ENCODE measurements at places on chromosomes 4 and X. TPM values are rescaled to one million over a fixed set of nuclear protein-coding genes. Genes with fewer than 3 reads are reported as not detected.
A peak's percentile ranks its signal among the peaks of the same experiment; 100 is the strongest.

The RAB9B gene
- 0.59 TPM for total RNA-seq

The RBMXL3 gene
- not detected for total RNA-seq

The NSUN7 gene
- 7.2 TPM for total RNA-seq

The CACNA1F gene
- 0.03 TPM for total RNA-seq

The MTMR8 gene
- 1.3 TPM for total RNA-seq

The RBM47 gene
- 47.5 TPM for total RNA-seq

The RADX gene
- 2.2 TPM for total RNA-seq

The HMGN5 gene
- 1.9 TPM for total RNA-seq

The APOOL gene
- 13.7 TPM for total RNA-seq

The PRRG1 gene
- total RNA-seq, result 2.2 TPM

The PDS5A gene
- total RNA-seq, result 29.0 TPM

The TBX22 gene
- total RNA-seq, result not detected

GRCh38 chrX:105190252-105190853 lies 30.1 kb downstream of the TEX13A start:
- peaks cover 35% of the 10 kb centered on the region for H3K27me3 ChIP-seq
- no peaks in the 10 kb centered on the region for H3K36me3 ChIP-seq
- no peak overlapping the region for H3K27ac ChIP-seq

DNA sequence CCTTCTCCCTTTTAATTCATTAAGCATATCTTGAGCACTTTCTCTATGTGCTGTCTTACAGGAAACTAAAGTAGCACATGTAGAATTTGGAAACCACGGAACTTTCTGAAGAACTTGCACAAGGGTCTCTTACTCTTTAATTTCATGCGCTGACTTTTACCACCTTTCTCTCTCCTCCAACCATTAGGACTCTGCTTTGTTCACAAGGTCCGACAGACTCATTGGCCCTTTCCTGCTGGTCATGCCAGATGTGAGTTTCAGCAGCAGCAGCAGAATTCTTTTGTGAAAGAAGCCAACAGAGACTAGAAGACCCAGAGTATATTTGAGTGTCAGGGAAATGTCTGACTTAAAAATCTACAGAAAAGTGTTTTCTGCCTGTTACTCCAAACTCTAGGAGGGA lies 207.1 kb downstream of the GUCY2F start:
- DNase-seq, result no peak
- H3K27ac ChIP-seq, result no peak overlapping the region
- no peaks in the 10 kb centered on the region for H3K27me3 ChIP-seq
- no peaks in the 10 kb centered on the region for H3K4me1 ChIP-seq
- no peak overlapping the region for H3K4me3 ChIP-seq
- H3K36me3 ChIP-seq, result no peaks in the 10 kb centered on the region

- H3K4me1 ChIP-seq, result no peaks in the 10 kb centered on the region
- peak overlapping the region; percentile 34 for H3K4me3 ChIP-seq
- DNase-seq, result no peak
- H3K27ac ChIP-seq, result peak overlapping the region; percentile 65
- no peaks in the 10 kb centered on the region for H3K27me3 ChIP-seq
Observed at GRCh38 chrX:49309401-49309981, 6.0 kb downstream of the GAGE10 start.

GRCh38 chrX:47562615-47563243 lies 1.7 kb downstream of the ARAF start:
- H3K27ac ChIP-seq, result no peak overlapping the region
- H3K4me1 ChIP-seq, result peaks cover 3% of the 10 kb centered on the region
- no peak for DNase-seq
- H3K4me3 ChIP-seq, result no peak overlapping the region
- H3K27me3 ChIP-seq, result no peaks in the 10 kb centered on the region

- H3K27me3 ChIP-seq, result no peaks in the 10 kb centered on the region
- no peak for DNase-seq
- no peak overlapping the region for H3K27ac ChIP-seq
- no peaks in the 10 kb centered on the region for H3K4me1 ChIP-seq
Observed at GRCh38 chr4:83646538-83647239, 110.8 kb downstream of the GPAT3 start.

- no peak for DNase-seq
- H3K36me3 ChIP-seq, result no peaks in the 10 kb centered on the region
- H3K27me3 ChIP-seq, result no peaks in the 10 kb centered on the region
- H3K4me3 ChIP-seq, result no peak overlapping the region
- no peaks in the 10 kb centered on the region for H3K4me1 ChIP-seq
Observed at GRCh38 chr4:189090174-189090814, 850.4 kb upstream of the FRG1 start.

GRCh38 chr4:156291317-156291716 lies 337.7 kb upstream of the CTSO start:
- no peaks in the 10 kb centered on the region for H3K27me3 ChIP-seq
- H3K4me1 ChIP-seq, result peaks cover 5% of the 10 kb centered on the region
- no peak overlapping the region for H3K4me3 ChIP-seq
- H3K36me3 ChIP-seq, result no peaks in the 10 kb centered on the region
- DNase-seq, result no peak

DNA sequence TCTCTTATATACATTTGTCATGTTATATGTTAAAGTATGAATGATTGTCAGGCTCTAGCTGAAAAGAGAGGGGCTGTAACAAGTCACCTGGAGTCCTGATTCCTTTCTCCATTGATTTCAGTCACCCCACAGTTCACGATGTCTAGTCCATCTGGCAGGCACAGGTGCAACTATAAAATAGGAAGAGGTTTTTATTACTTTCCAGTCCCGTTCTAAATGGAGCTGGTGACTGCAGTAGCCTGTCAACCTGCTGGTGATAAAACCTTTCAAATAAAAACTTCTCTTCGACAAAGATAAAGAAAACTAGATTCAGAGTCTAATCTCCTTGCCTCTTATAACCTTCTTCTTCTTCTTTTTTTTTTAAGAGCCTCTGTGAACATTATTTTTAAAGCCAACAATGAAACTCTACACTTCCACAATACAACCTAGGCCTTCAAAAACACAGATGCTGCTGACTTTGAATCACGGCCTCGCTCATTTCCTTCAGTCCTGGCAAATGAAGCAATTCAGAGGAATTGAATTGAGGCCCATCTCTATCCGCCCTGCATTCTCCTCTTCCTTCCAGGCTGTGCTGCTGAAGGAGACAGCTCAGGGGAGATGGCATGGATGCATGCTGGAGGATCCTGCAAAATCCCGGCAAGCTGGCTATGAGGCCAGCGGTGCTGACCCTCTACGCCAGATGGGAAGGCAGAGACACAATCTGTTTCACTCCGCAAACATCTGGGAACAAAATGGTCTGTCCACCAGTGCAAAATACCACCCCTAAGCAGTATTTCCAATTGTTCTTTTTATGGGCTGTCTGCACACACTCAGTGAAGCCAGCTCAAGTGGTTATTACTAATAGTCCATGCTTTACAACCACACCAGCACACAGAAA lies 27.3 kb upstream of the CDKN2AIP start:
- no peaks in the 10 kb centered on the region for H3K4me1 ChIP-seq
- DNase-seq, result no peak
- H3K27me3 ChIP-seq, result no peaks in the 10 kb centered on the region
- no peak overlapping the region for H3K27ac ChIP-seq
- no peaks in the 10 kb centered on the region for H3K36me3 ChIP-seq

DNA sequence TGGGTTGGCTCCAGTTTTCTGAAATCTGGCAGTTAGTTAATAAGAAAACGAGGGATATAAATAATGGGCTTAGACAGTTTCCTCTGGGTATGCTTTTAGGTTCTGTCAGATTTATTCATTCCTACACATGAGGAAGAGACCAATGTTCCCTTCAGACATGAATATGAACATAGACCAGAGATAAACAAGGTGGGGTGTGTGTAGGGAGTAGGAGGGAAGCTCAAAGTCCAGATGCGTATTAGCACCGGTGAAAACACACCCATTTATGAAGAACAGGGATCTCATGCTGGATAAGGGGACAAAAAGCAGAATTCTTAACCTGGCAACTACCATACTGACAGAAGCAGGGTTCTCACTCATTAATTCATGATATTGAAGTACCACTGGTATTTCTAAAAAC lies 223.0 kb downstream of the SOWAHB start:
- no peak overlapping the region for H3K27ac ChIP-seq
- peaks cover 13% of the 10 kb centered on the region for H3K4me1 ChIP-seq
- H3K4me3 ChIP-seq, result no peak overlapping the region
- H3K27me3 ChIP-seq, result no peaks in the 10 kb centered on the region
- H3K36me3 ChIP-seq, result no peaks in the 10 kb centered on the region
- DNase-seq, result no peak

GRCh38 chrX:129714581-129714980 lies 24.2 kb upstream of the XPNPEP2 start:
- no peaks in the 10 kb centered on the region for H3K36me3 ChIP-seq
- no peaks in the 10 kb centered on the region for H3K27me3 ChIP-seq
- no peak overlapping the region for H3K4me3 ChIP-seq

DNA sequence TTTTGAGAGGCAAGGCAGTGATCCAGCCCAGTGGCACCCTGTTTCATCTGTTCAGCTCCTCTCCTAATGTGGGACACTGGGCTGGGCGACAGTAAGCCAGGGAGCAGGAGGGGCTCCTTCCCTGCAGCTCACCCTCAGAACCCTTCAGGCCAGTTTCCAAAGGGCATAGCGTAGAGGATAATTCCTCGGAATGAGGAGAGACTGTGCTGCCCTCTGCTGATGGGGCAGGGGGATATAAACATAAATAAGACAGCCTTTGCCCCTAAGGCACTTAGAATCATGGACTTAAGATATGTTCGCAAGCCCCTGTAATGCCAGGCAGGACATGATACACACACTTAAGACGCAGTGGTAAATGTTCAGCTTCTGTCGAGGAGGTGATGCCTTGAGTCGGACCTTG lies 27.9 kb upstream of the ZNF185 start:
- H3K27me3 ChIP-seq, result no peaks in the 10 kb centered on the region
- H3K27ac ChIP-seq, result no peak overlapping the region
- H3K4me3 ChIP-seq, result no peak overlapping the region
- H3K36me3 ChIP-seq, result no peaks in the 10 kb centered on the region
